ENCODE measurements at places on chromosomes 4 and X.
A peak's percentile ranks its signal among the peaks of the same experiment; 100 is the strongest.

- no peak for DNase-seq
Measured at GRCh38 chr4:33316033-33316432, 2595.9 kb downstream of the PCDH7 start.

DNA sequence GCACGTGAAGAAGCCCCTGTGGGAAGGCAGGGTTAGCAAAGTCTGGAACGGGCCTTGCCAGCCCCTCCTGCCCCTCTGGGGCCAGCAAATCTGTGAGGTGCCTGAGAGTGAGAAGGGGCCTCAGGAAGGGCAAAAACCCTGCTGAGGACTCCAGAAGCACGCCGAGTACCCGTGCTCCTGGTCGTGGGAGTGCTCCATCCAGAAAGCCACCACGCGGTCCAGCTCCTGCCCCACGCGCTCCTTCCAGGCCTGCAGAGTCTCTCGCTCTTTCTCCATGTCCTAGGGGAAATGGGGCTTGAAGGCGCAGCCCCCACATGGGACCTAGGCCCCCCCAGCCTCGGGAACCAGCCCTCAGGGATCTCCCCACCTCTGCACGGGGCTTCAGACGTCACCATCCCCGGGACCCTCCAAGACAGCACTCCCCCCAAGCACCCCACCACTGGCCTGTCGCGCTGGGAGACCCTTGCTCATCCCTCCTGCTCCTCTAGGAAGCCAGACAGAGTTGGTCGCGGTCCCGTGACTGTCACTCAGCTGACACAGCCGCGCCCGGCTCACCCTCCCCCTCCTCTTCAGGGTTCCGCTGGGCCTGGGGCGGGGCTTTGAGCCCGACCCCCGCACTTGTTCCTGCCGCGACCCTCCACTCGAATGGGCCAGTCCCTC lies at the start of gene RENBP:
Gene RENBP (minus strand): TSS at position 504 of the 660 bp plus-strand sequence. CDS start 33 bp downstream, at position 471.
- peak; percentile 38 for DNase-seq

DNA sequence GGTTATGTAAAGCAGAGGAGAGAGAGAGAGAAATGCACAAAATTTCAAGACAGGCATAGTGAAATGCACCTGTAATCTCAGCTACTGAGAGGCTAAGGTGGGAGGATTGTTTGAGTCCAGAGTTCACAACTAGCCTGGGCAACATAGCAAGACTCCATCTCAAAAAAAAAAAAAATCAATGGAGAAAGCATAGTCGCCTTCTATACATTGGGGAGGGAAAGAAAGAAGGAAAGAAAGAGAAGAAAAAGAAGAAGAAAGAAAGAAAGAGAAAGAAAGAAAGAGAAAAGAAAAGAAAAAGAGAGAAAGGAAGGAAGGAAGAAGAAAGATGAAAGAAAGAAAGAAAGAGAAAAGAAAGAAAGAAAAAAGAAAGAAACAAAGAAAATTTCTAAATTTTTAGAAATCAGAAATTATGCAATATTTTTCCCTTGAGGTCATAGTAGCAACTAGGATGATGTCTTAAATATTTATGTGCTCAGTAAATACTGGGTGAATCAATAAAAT lies 53.4 kb downstream of the DKK2 start:
- DNase-seq: no peak

DNA sequence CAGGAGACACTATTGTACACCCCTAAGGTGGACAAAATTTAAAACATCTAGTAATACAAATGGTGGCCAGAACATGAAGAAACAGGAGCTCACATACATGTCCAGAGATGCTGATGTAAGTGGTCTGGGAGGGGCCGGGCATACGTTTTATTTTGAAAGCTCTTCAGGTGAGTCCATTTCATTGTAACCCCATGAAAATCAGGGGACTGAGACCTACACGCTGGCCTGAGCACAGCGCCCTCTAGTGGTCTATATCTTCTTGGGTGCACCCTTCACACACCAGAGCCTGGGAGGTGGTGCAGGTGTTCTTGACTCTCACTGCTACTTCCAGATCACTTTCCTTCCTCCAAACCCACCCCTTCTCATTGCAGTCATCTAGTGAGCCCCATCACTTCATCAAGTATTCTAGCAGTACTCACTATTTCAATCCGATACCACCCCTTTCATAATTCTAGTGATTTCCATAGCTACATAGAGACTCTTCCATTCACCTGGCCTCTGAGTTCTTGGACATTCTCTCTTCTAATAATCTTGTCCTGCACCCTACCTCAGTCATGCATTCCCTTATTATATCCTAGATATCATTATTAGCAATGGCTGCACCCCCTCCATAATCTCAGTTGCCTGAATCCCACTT lies 4.3 kb upstream of the TLR6 start:
- peak; percentile 60 for DNase-seq

DNA sequence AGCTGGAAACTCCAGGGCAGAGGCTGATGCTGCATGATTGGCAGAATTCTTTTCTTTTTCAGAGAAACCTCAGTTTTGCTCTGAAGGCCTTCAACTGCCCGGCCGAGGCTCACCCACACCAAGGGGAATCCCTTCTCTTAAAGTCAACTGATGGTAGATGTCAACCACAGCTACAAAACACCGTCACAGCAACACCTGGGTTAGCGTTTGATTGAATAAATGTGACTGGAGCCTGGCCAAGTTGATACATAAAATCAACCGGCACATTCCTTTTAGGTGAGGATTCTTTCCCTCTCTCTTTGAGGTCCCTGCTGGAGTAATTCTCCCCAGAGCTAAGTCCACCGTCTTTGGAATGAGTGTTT lies 15.2 kb upstream of the KIAA0232 start:
- no peak for DNase-seq

GRCh38 chr4:28686618-28687017 lies 1826.0 kb downstream of the STIM2 start:
- DNase-seq: no peak

DNA sequence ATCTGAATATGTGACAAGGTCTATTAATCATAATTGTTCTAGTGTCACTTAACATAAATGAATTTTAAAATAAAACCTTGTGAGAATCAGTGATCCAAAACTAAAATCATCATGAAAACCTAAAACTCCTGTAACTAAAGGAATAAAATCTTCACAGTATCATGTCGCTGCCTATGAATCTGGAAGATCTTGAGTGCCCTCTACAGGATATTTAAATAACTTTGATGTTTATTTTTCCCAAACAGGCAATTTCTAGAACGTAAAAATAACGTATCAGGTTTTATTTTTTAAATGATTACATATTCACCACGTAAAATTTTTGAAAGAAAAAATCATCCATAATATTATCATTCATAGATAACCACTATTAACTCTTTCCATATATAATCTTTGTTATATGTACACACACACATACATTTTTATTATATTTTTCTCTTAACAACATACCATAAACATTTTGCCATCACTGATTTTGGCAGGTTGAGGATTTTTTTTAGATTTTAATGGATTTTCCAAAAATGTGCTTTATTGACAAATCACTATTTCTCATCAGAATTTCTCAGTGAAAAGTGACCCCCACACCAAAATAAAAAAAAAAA lies 79.6 kb downstream of the COMMD8 start:
- DNase-seq: no peak

- DNase-seq: no peak
Measured at GRCh38 chr4:79882806-79883205, 190.2 kb downstream of the ANTXR2 start.

DNA sequence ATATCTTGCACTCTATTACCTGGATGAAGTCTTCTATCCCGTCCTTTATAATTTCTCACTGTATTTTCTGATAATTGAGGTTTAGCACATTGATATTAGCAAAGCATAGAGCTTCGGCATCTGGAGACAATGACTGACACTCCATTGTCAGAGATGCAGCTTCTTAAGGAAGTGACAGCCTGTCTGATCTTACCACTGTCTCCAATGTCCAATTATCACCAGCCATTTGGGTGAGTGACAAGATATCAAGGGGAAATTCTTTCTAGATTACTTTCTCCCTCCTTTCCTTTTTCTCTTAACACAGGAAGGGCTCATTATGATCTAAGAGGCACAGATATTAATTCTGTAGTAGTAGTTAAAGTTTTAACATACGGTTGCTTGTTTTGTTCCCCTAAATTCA lies 86.4 kb downstream of the LDB2 start:
- no peak for DNase-seq

DNA sequence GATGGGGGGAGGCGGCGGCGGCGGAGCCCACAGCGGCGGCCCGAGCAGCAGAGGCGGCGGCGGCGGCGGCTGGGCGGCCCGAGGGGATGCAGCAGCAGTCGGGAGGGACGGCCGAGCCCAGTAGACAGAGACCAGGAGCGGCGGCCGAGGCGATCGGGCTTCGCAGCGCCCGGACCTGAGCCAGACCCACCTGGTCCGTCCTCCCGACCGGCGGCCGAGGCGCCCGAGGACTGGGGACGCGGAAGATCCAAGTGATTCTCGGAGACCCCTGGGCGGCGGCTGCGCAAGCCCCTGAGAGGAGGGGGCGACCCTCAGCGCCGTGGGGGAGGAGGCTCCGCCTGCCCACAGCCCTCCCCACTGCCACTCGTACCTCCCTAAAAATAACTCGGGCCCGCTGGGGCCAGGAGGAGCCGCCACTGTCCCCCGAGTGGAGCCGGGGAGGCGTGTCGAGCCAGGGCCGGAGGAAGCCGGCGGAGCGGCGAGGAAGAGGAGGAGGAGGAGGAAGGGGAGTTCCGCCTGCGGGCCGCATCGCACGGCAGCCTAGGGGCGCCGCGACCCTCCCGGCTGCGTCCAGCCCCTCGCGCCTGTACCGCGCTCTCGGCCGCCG lies 608 bp downstream of the RAPGEF2 start:
- DNase-seq: peak; percentile 43

GRCh38 chr4:7892212-7893019 lies 47.2 kb downstream of the AFAP1 start:
- no peak for DNase-seq

DNA sequence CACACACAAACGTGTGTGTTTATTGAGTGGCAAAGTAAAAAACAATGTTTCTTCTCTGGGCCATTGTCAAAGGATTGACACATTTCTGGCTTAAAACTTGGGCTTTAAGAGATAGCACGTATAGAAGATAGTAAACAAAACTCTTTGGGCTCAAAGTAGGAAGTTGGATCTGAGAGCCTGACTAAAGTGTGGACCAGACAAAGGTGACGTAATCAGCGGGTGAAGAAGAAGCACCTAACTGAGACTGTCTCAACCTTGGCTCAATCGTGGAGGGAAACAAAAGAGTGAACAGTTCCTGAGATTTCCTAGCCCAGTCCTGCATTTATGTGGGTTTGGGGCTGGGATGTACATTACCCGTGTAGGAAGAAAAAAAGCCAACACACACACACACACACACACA lies 13.7 kb downstream of the PFKFB1 start:
- DNase-seq: no peak

DNA sequence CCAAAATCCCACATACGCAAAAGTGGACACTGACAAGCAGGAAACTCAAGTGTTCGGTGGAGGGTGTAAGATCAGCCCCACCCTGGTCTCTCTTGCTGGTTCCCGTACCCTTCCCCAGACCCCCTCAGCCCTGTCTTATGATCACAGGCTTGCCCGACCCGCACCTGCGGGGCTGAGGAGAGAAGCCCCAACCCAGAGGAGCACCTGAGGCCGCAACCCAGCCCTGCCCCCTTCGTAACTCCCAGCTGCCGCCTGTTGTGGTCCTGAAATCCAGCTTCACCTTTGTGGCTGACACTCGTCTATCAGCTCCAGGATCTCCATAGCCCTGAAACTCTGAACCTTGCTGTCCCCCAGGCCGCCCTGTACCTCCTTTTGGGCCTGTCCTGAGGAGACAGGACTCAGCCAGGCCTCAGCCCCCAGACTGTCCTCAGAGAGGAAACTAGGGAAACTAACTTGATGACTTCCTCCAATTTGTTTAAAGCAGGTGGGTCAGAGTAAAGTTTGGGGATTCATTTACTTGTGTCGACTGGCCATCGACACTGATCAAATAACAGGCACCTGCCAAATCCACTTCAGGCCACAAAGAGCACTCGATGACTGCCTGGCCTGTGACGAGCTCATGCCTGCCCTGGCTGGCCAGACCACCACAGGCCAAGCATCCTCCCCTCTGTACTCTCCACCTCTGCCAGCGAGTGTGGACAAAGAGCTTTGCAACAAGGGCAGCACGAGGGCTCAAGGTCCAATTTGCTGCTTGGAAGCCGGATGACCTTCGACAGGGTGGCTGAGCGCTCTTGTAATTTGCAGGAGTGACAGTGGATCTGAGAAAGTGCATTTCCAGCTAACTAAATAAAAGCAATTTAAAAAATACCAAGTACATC lies 19.3 kb downstream of the DCTD start:
- no peak for DNase-seq

- DNase-seq: peak; percentile 69
Measured at GRCh38 chrX:150575419-150575814, 7.0 kb downstream of the MTM1 start.

DNA sequence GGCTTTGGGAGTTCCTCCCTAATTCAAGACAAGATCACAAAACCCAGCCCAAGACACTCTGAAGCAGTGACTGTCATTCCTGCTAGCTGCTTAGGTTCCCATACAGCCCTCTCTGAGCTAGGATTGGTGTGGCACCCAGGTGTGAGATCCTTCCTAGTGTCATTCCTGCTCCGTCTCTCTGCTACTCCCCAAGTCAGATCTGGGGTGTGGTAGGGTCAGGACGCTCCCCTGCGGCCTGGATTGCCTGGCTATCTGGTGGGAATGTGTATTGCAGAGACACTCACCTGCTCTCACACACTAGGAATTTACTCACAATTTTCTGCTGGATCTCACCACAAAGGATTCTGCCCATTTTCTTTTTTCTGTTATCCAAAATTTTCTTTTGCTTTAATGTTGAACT lies 560.8 kb upstream of the ATOH1 start:
- DNase-seq: no peak

DNA sequence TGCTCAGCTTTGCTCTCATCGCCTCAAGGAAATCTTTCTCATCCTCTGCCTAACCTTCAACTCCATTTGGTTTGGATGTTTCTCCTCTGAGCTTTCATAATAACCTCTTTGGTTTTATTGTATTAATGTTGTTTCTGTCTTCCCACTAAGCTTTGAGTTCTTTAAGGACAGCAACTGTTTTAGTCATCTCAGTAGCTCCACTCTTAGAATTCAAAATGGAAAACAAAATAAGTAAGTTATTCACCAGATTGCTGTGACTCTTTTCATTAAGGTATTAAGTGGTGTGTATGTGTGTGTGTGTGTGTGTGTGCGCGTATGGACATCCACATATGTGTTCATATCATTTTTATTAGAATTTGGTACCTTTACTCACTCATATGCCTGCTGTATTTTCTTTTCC lies 279.2 kb upstream of the BOD1L1 start:
- DNase-seq: no peak

- no peak for DNase-seq
Measured at GRCh38 chr4:166252487-166253402, 379.7 kb downstream of the TLL1 start.

- DNase-seq: no peak
Measured at GRCh38 chrX:119686087-119686691, 6.8 kb downstream of the SEPTIN6 start.
